ENCODE measurements at places on chromosomes 3 and 15. TPM values are rescaled to one million over a fixed set of nuclear protein-coding genes. Genes with fewer than 3 reads are reported as not detected.

GRCh38 chr15:77487888-77488287, 67.2 kb downstream of the HMG20A start:
- no peak for DNase-seq

DNA sequence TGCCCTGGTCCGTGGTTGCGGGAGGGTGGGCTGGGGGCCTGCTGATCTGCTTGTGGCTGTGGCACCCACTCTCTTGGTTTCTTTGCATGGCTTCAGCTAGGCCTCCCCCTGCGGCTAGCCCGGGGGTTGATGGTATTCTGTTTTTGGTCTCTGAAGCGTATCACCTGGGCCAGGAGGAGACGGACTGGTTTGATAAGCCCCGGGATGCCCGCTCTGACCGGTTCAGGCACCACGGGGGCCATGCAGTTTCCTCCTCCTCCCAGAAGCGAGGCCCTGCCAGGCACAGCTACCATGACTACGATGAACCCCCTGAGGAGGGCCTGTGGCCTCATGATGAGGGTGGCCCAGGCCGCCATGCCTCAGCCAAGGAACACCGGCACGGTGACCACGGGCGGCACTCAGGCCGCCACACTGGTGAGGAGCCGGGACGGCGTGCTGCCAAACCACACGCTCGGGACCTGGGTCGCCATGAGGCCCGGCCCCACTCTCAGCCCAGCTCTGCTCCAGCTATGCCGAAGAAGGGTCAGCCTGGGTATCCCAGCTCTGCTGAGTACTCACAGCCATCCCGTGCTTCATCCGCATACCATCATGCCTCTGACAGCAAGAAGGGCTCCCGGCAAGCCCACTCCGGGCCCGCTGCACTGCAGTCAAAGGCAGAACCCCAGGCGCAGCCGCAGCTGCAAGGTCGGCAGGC, 11.3 kb upstream of the APEH start:
- no peak for DNase-seq

DNA sequence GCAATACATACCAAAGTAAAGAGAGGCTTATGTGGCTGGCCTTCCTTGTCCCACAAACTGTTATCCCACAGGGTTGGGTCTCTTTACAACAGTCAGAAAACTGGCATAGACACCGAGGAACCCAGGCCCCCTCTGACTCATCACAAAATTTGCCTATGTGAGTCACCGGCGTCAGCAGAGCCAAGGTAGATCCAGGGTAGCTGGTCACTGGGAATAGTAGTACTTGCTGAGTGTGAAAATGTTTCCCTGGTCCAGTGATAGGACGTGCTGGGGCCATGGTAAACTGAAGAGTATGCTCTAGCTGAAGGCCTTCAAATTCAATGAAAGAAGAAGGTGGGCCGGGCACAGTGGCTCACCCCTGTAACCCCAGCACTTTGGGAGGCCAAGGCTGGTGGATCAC, 27.1 kb upstream of the SKIL start:
- DNase-seq, result no peak

FAM3D gene
- not detected for total RNA-seq

MYZAP gene
- not detected for total RNA-seq

- DNase-seq, result no peak
These were observed 150.3 kb upstream of the STRIT1 start for GRCh38 chr3:155443815-155444214.

GRCh38 chr15:56653787-56654186, 79.5 kb downstream of the ZNF280D start:
- DNase-seq, result no peak

DNA sequence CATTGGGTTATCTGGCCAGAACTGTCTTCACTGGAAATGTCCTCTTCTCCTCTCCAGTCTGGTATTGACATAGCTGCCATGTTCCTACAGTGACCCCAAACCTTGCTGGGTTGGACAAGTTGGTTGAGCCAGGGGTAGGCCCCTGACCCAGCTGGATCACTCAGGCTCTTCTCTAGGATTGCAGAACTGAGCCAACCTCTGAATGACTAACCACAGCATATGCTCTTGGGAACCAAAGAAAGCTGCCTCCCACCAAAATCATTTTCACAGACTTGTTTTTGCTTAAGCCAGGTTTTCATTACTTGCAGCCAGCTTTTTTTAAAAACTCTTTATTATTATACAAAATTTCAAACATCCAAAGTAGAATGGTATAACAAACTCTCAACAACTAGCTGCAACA, 41.4 kb downstream of the FSIP1 start:
- DNase-seq, result no peak

DNA sequence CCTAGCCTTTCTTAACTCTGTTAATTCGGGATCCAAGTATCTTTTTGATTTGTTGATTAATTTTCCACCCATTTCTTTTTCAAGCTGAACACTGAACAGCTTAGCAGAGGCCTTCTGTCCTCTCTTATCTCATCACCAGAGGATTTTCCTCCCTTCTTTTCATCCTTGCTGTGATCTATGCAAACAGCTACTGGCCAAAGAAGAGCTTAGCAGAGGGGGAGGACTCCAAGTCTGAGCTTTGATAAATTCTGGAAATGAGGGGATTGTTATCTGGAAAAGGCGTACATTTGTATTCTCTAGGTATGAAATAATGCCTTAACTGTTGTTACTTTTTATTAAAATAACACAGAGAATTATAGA, 13.4 kb downstream of the DZIP3 start:
- no peak for DNase-seq

GOLGA6A gene
- not detected for total RNA-seq

DNA sequence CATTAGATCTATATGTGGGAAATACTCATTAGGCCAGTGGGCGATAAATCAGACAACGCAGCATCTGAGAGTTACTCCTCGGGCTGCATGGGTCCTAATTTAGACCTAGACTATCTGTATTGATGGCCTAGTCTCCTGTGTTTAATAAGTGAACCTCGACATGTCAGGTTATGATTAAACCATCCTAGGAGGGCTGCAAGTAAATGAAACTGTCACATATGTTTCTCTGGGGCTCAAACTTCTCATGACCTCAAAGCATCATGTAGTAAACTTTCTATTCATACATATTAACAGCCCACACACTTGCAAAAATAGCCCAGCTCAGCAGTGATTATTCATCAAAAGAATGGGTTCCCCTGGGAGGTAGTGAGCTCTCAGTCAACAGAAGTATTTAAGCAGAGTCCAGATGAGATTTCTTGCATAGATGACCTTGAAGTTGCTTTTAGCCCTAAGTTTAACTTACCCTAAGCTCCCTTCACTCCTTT, 51.6 kb downstream of the RAB11A start:
- no peak for DNase-seq

- DNase-seq, result no peak
These were observed 431.6 kb downstream of the MAGI1 start for GRCh38 chr3:65607101-65607500.

GRCh38 chr3:10194328-10195071, 29.8 kb downstream of the IRAK2 start:
- peak; percentile 56 for DNase-seq

GPR87 gene
- total RNA-seq, result not detected

DNA sequence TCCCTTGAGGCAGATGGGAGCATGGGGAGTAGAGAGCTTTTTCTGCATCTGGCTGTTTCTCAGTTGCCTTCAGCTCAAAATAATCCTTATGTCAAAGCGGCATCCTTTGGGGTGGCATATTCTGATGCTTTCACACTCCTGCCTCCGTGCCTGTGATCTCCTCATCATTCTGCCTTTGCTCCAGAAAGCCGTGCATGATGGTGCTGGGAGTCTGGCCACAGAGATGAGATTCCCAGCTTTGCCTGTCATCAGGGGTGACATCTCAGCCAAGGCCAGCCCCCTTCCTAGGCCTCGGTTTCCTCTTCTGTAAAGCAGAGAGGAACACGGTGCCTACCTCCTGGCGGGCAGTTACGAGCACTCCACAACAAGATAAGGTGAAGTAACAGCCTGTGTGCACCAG, 96.3 kb upstream of the ALDH1A3 start:
- DNase-seq, result no peak

CFAP100 gene
- total RNA-seq, result not detected

GRCh38 chr15:51970132-51970817, 1.3 kb downstream of the LEO1 start:
- DNase-seq, result no peak

DNA sequence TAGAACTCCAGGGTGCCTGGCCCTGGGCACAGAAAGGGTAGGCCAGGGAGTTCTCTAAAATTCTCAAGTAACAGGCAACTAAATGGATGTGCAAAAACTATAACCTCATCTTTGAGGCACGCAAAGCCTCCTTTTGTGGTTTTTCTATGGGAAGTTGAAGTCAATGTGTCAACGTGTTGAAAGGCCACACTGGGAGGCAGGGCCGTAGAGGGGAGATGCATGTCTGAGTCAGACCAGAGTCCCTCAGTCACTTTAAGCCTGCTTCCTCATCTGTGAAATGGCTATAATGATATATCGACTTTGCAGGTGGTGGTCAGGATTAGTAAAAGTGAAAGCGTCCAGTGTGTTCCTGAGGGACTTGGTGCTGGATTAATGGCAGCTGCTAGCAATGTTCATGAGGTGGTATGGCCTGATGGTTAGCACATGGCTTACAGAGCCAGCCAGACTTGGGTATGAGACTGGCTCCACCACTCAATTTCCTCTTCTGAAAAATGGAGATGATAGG, 17.0 kb downstream of the TGM5 start:
- peak; percentile 42 for DNase-seq

GOLGA8J gene
- total RNA-seq, result not detected

- DNase-seq, result no peak
These were observed 12.8 kb upstream of the CMC1 start for GRCh38 chr3:28228623-28229022.

GBE1 gene
- 70.4 TPM for total RNA-seq

- DNase-seq, result no peak
These were observed 163.6 kb upstream of the TBC1D5 start for GRCh38 chr3:17905996-17906395.

DNA sequence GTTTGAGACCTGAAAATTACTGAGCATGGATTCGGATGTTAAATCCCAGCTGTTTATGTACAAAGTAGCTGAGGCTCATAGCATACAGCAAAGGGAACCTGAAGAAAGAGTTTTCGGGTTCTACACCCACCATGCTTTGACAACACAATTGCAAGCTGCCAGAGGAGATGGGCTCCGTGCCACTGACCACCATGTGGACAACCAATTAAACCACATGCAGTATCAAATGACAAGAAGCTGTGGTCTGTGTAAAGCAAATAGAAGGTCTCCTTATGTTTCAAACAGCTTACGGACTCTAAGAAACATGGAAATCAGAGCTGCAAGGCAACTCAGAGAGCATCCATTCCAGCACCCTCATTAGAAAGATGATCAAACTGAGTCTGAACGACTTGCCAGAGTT, 12.9 kb downstream of the GABRB3 start:
- DNase-seq, result no peak

- no peak for DNase-seq
These were observed 495.3 kb upstream of the ARPP21 start for GRCh38 chr3:35144011-35144410.

STRIT1 gene
- not detected for total RNA-seq
